Stimulated activated CD4-positive, alpha-beta T cell treated with anti-CD3 and anti-CD28 coated beads, Interleukin-12 subunit alpha, Interleukin-12 subunit beta, amount 100 ng/mL, for 48 hours (primary cell): ENCODE measurements at places on chromosomes 11 and 22.

GRCh38 chr11:73003088-73003487 is 139.0 kb downstream of the FCHSD2 start:
- no peak for DNase-seq

DNA sequence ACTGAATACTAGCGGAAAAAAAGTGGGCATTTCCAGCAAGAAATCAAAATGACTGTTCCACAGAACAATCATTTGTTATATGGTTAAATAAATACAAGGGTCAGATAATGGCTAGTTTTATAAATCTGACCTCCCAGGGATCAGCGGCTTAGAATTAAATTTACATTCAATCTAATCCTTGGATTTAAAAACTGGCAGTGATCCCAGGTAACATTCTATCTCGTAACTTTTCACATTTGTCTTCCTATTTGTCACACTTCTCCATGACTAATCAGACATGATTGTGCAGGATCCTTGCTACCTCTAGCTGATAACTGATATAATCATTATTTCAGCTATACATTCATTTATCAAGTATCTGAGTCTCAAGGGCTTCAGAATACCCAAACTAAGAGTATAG is 2.9 kb upstream of the MMP3 start:
- DNase-seq, result no peak

- DNase-seq, result no peak
Measured at GRCh38 chr22:36323855-36324331, 63.9 kb downstream of the MYH9 start.

DNA sequence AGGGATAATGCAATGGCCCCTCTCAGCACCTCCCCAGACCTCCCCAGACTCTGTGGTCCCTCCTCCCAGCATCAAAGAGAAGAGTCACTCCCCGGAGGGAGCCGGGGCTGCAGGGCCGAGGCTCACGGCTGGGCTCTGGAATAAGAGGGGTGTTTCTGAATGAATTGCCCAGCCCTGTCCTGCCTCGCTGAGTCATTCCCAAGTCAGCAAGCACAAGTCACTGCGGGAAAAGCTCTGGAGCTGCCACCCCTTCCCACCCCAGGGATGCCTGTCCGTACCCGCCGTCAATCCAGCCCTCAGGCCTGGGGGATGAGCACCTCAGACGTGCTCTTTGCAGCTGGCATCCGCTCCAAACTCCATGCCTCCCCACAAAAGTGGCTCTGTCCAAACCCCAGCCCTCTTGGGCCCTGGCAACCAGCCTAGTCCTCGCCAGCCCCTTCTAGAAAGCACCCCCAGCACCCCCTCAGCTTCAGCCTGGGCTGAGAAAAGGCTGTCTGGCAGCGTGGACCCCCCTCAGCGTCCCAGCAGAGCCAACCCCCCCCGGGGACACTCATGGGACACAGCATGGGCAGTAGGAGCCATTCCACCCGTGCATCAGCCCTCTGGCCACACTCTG is 22.7 kb downstream of the CELSR1 start:
- no peak for DNase-seq

DNA sequence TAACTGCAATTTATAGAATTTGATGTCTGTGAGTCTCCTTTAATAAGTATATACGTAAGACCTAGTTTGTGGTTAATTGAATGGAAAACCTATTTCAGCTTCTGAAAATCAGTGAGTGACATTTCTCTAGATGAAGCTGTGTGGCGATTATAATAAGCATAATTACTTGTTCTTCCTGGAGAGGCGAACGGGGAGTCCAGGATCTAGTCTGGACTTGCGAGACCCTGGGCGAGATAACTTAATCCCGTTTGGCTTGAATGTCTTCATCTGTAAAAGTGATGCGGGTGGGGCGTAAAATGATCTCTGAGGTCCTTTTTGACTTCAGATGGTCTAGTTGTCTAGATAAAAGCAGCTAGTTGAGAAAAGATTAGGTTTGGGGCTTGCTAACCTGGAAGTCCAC is 1.1 kb downstream of the PRRG4 start:
- no peak for DNase-seq
